ENCODE measurements at places on chromosomes 16 and 17.
A peak's percentile ranks its signal among the peaks of the same experiment; 100 is the strongest.

DNA sequence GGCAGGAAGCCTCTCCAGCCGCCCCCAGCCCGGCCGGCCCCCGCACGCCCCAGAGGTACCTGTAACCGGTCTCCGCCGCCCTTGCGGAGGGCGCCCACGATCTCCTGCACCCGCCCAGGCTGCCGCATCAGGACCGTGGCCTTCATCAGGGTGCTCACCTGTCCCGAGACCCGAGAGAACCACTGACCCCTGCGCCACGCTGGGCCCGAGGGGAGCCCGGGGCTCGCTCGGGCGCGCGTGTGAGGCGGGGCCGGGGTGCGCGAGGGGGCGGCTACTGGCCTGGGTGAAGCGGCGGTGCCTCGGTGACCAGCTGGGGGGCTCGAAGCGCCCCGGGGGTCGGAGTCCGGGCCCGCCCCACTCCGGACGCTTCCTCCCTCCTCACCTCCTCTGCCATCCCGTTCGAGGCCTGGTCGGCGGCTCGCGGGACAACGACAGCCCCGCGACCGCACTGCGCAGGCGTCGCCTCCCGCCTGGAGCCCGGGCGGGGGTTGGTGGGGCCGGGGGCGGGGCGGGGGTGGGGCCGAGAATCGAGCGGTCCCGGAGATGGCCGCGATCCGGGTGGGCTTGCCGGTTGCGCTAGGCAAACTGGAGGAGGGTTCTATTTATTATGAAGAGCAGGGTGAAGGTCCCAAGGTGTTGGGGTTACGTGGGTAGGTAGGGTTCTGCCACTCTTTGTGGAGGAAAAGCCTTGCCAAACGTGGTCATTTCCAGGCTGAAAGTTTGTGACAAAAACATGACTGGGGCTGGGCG lies at the start of gene NT5C3B:
NT5C3B (minus strand) TSS at position 433 of the 750 bp plus-strand sequence; CDS start at position 394, 39 bp downstream.
- peak; percentile 44 for DNase-seq

DNA sequence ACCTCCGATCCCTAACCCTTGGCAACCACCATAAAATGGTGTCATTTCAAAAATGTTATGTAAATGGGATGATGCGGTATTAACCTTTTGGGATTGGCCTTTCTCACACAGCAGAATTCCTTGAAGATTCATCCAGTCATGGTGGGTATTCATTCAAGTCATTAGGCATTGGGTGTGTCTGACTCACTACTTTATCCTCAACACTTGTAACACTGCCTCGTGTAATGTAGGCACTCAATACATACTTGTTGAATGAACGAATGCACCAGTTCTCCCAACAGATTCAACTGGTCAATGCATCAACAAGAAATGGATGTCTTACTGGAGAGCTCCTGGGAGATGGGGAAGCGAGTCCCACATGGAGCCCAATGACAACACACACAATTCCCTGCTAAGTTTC lies 21.8 kb upstream of the GAN start:
- no peak for DNase-seq

- no peak for DNase-seq
Observed at GRCh38 chr16:55000595-55000994, 69.9 kb downstream of the IRX5 start.

GRCh38 chr17:78166416-78166815 lies 2.0 kb upstream of the SYNGR2 start:
- DNase-seq = no peak

GRCh38 chr16:4461250-4462085 lies 13.0 kb downstream of the NMRAL1 start:
- no peak for DNase-seq

DNA sequence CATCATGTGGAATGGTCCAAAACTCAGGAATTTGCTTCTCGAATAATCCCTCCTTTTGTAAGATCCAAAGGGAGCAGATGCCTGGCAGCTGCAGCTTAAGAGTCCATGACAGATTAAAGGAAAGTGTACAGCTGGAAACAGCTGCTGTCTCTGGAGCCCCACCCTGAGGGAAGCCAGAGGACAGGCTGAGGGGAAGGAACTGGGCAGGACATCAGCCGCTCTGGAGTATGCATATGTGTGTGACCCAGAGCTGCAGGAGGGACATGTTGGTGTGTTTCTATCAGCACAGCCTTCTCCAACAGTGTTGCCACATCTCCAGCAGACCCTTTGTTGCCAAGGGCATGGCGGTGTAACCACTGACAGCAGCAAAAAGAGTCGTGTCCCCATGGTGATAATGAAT lies 46.2 kb downstream of the CYB561 start:
- no peak for DNase-seq

- DNase-seq = no peak
Observed at GRCh38 chr16:57486858-57487834, 853 bp upstream of the DOK4 start.

DNA sequence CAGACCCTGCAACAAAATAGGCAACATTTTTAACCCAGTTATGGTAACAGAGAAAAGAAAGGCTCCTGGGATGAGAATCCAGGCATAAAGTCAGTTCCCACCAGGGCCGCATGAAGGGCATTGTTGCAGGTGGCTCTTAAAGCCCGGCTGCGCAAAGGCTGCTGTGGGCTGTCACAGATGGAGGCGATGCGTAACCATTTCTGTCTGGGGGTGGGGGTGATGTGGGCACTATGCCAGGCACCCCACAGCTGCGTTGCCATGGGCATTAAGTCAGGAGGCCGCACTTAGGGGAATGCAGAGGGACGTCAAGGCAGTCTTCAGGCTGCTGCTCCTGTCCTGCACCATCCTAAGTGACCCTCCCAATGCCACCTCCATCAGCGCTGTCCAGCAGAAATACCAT lies 228.4 kb downstream of the CPPED1 start:
- DNase-seq = no peak

- no peak for DNase-seq
Observed at GRCh38 chr17:29149431-29150064, 30.6 kb downstream of the MYO18A start.

- DNase-seq = no peak
Observed at GRCh38 chr17:13919818-13920217, 149.5 kb upstream of the COX10 start.

DNA sequence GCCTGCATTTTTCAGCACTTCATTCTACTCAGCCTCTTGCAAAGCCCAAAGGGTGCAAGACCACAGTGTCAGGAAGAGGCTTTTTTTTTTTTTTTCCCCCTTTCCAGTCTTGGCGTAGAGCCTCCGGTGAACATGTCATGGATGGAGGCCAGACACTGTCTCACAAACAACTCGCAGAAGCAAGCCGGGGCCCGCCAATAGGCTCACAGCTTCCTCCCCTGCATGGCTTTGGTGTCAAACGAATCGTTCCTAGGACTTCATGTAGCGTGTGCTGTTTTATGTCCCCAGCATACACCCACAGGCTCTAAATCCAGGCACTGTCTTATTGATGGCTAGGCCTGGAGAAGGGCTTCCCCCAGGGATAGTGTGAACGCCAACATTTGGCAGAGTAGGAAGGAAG lies 457.7 kb upstream of the MAF start:
- no peak for DNase-seq

- no peak for DNase-seq
Observed at GRCh38 chr17:44167181-44167861, 3.2 kb upstream of the ASB16 start.

GRCh38 chr17:31052187-31052889 lies 42.4 kb upstream of the NF1 start:
- DNase-seq = no peak

GRCh38 chr17:37774504-37774903 lies 29.6 kb upstream of the HNF1B start:
- no peak for DNase-seq

DNA sequence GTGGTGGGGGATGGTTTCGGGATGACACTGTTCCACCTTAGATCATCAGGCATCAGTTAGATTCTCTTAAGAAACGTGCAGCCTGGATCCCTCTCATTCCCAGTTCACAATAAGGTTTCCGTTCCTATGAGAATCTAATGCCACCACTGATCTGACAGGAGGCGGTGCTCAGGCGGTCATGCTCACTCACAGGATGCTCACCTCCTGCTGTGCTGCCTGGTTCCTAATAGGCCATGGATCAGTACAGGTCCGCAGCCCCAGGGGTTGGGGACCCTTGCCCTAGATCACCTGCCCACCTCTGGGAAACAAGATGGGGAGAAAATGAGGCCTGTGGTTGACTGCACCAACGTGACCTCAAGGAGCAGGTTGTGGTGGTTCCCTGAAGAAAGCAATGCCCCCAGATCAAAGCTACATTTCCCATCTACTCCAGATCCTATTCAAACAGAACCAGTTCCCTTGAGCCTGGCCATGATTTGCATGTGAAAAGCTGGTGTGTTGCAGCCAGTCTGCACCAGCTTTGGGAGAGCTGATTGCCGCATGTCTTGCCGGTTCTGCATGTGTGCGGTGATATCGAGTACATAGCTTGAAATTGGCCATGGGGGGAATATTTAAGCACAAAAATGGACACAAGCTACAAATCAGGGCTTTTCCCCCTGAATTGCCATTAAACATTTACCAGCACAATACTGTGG lies 183.2 kb upstream of the HSBP1 start:
- no peak for DNase-seq

- peak; percentile 49 for DNase-seq
Observed at GRCh38 chr16:2969545-2970521, 685 bp downstream of the PAQR4 start.

DNA sequence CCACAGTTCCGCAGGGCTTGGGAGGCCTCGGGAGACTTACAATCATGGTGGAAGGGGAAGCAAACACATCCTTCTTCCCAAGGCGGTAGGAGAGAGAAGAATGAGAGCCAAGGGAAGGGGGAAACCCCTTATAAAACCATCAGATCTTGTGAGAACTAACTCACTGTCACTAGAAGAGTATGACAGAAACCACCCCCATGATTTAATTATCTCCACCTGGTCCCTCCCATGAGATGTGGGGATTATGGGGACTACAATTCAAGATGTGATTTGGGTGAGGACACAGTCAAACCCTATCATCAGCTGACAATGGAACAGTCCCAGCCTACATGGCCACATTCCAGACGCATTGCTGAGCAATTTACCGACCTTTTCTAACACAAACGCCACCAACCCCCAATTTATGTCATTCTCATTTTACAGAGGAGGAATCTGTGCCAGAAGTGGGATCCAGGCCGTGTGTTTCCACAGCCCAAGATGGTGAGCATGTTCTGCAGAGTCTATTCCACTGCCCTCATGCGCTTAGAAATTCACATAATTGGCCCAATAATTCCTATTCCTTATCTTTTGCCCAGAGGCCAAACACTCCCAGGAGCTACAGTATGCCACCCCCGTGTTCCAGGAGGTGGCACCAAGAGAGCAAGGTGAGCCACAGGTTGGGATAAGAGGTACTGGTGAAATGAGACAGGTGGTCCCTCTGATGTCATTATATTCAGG lies 17.3 kb downstream of the MILR1 start:
- no peak for DNase-seq

DNA sequence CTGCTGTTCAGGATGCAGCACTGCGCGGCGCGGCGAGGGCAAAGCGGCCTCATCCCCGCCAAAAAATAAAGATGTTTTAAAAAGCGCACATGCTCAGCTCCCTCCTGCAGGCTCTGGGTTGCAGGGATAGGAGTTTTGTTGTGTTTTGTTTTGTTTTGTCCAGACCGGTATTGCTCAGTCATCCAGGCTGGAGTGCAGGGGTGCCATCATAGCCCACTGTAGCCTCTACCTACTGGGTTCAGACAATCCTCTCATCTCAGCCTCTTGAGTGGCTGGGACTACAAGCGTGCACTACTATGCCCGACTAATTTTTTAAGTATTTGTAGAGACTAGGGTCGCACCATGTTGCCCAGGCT lies 636 bp downstream of the WWOX start:
- no peak for DNase-seq

GRCh38 chr16:57092786-57093411 lies 516 bp downstream of the CPNE2 start:
- peak; percentile 13 for DNase-seq

- no peak for DNase-seq
Observed at GRCh38 chr17:74004056-74004455, 199.4 kb upstream of the RPL38 start.

- DNase-seq = no peak
Observed at GRCh38 chr16:12664164-12664733, 139.4 kb downstream of the CPPED1 start.

DNA sequence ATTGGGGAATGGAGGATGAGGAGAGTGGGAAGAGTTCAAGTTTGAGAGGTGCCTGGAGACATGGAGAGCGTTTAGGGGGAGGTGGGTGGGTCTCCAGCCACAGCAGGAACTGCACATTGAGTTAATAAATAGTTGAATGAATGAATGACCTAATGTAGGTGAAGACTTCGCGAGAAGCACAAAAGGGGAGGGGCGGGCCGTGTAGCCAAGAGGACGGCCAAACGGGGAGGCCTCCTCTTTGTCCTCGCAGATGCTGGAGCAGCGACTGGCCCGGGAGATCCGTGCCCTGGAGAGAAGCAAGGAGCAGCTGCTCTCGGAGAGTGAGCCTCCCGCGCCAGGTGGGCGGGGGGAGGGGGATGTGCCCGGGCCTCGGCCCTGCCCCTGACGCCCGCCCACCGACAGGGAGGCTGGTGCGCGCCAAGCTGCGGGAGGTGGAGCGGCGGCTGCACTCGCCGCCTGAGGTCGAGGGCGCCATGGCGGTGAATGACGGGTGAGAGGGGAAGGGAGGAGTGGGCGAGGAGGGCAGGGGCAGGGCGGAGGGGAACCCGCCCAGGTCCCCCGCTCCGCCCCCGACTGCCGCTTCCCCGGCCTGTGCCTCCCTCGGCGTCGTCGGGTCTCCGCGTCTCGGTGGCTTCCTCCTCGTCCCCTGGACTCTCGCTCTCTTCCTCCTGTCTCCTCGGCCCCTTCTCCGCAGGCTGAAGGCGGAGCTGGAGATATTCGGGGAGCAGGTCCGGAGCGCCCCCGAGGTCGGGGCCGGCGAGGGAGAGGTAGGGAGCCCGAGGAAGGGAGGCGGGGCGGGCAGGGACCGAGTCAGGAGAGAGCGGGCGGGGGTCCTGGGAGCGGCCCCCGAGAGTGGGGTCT lies 12.9 kb downstream of the SYCE1L start:
- peak; percentile 71 for DNase-seq

DNA sequence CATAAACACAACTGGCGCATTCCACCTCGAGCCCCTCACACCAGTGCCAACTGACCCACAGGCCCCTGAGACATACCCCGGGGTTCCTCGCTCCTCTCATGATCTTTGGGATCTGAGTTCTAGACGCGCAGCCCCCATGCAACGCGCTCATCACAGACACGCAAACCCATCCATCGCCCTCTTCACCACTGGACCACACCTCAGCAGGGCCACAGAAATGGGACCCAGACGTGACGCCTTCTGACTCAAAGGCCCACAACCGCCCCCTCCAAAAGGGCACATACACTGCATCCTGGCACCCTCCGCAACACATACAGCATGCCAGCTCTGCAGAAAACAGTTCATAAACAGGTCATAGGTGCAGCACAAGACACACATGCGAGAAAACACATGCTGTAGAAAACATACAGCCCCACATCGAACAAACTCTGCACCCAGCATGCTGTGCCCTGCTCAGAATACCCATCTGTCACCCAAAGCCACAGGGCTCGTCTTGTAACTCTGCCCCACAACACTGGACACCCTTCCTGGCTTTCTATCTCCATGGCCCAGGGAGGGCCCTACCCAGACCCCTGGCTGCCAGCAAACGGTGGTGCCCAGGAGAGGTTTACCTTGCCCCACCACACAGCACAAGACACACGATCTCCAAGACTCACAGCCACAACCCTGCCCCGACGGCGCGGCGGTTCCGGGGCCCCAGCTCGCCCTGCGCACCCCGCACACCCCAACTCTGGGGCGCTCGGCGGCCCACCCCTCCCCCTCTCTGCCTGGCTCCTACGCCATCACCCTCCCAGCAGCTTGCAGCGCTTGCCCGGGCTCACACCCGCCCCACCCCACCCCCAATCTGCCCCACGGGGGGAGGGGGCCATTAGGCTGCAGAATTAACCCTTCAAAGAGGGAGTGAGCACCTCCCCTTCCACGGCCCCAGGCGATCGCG lies 887 bp downstream of the ZBTB4 start:
- DNase-seq = peak; percentile 63

GRCh38 chr17:83080579-83080857 lies 1.1 kb downstream of the METRNL start:
- no peak for DNase-seq
